ENCODE measurements at places on chromosomes 16 and 17.

GRCh38 chr16:89201439-89202377 lies 1.4 kb upstream of the SLC22A31 start:
- no peak for DNase-seq

GRCh38 chr17:36979565-36979941 lies 30.8 kb downstream of the AATF start:
- no peak for DNase-seq

DNA sequence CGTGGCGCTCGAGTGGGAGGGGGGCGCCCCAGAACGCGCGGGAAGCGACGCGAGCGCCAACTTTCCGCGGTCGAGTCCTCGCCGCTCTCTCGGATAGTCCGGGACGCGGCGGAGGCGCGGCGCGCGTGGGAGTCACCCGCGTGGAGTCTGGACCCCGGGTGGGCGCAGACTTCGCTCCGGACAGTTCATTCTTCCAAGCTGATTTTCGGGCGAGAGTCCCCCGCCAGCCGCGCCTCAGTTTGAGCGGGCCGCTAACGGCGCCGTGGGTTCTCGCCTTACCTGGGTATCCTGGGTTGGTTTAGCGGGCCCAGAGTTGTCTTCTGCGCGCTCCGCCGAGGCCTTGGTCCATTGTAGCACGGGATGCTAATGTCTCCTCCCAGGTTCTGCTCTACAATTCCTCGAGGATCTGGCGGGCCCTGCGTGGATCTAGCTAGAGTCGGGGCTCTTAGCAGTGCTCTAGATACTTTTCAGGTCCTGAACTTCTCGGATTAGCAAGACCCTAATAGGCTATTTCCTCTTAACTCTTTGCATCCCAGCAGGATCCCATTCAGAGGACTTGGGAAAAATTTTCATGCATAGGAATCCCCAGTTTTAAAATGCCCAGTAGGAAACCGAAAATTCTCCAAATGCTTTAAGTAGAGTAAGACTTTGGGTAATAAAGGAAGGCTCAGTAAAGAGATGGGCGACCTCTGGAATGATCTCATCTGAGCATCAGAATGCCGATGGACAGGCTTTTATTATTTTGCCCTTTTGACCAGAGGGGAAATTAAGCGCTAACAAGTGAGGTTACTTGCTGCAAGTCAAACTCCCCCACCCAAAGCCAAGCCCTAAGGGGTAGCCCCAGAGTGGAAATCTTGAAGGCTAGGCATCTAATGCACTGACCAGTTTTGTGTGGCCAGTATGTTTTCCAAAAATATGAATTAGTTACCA lies 537 bp upstream of the GJC1 start:
- DNase-seq: no peak

DNA sequence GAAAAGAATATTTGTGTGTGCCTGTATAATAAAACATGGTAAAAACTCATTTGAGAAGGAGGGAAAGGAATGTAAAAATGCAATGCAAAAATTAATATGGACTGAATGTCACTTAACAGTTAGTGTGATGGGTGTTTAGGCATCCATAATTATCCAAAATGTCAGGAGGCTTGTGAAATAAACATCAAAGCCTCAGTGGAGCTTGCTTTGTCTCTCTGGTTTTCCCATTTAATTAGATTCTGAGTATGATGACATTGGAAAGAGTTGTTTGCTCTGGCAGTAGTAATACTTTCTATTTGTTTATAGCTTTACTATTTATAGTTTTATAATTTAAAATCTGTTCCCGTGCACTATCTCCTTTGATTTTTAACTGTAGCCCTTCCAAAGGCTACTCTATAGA lies 51.9 kb downstream of the CNTNAP4 start:
- no peak for DNase-seq

GRCh38 chr17:16353317-16354174 lies at the start of gene CENPV:
CENPV (minus strand) TSS chr17:16353469; CDS start chr17:16353436, 33 bp downstream.
- no peak for DNase-seq

DNA sequence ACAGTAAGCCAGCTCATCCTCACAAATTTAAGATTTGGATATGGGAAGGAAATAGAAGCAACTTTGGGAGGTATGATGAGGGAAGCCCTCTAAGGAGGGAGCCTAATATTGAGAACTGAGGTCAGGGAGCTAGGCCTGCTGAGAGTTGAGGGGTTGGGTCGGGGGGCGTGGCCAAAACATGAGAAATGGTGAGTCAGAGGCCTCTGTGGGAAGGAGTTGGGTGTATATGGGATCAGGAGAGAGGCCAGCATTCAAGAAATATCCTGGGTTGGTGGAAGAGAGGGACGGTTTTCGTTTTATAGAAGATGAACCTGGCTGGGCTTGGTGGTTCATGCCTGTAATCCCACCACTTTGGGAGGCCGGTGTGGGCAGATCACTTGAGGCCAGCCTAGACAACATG lies 48.4 kb downstream of the CLEC16A start:
- DNase-seq: no peak

All from HS-27A (cell line).